ENCODE measurements at places on chromosomes 16 and 17.

DNA sequence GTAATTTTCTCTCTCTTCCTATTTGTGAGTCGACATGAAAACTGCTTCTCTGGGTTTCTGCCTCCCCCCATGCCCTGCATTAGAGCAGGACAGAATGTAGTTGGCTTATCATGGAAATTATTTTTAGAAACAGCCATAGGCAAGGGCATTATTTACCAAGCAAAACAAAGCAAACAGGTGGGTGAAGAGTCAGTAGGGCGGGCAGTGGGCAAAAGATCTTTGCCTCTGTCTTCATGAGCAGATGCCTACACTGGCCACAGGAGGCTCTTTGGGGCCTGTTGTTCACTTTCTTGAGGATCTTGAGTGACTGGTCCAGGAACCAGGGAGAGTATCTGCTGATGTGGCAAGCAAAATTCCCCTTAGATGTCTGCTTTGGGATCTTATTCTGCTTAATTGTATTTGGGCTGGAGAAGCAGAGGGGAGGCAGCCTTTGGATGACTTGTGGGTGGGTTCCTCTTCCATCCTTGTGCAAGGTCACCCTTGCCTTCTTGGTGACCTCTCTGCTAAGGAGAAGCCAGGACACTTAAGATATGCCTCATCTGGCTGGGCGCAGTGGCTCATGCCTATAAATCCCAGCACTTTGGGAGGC lies 42.5 kb upstream of the CLEC19A start:
- no peak for DNase-seq

DNA sequence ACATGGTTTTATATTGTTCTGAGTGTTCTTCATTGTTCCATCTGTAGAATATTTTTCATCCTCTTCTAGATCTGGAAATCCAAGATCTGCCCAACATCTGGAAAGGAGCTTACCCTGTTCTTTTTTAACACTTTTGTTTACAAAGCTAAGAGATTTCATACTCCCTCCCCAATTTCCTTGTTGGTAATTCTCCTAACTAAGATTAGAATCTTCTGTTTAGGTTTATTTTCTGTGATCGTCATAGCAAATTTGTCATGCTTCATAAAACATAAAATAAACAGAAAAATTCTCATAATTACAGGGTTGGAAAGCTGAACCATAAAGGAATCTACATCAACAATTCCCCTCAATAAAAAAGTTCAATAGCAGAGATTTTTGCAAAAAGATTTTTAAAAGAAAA lies 580.3 kb upstream of the CA10 start:
- DNase-seq = no peak

DNA sequence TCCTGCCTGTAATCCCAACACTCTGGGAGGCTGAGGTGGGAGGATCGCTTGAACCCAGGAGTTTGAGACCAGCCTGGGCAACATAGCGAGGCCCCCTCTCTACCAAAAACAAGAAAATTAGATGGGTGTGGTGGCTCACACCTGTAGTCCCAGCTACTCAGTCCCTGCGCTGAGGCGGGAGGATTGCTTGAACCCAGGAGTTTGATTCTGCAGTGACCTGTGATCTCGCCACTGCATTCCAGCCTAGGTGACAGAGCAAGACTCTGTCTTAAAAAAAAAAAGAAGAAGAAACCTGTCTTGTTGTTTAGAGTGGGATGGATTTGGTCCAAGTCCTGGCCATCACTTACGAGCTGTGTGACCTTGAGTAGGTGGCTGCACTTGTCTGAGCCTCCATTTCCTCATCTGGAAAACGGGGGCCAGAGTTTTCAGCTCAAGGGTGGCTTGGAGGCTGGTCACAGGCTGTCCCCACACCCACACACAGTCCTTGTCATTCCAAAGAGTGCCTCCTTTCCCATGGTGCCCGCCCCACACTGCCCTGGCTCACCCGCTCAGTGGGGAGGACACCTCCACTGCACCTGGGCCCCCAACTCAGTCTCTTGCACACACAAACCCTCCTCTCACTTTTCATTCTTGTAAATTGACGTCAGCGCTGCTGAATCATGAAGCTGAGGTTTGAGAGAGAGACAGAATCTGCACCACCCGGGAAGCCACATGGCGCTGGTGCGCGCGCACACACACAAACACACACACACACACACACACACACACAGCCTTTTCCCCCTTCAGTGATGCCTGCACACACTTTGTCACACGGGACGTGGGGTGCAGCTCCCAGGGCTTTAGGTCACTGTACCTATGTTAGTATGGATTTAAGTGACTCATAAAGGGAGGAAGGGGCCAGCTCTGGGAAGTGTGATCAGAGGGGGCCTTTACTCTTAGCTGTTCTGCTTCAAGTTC lies 4.2 kb downstream of the SOCS1 start:
- DNase-seq = no peak

DNA sequence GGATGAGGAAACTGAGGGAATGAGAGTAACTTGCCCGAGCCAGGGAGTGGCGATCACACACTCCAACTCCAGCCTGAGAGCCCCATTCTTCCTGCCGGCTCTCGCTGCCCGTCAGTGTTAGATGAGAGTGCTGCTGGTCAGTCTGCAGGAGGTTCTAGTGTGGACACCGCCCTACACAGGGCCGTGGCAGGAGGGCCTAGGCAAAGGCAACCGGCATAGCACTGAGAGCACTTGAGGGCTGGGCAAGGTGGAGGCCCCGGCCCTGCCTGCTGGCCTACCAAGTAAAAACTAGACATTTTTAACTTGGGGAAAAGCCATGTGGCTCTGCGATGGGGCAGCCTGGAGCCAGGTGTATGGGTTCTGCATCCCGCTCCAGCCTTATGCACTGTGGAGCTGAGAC lies 354.8 kb downstream of the SEC14L1 start:
- no peak for DNase-seq

- DNase-seq = no peak
Measured at GRCh38 chr16:89593841-89594240, 18.3 kb downstream of the CPNE7 start.

DNA sequence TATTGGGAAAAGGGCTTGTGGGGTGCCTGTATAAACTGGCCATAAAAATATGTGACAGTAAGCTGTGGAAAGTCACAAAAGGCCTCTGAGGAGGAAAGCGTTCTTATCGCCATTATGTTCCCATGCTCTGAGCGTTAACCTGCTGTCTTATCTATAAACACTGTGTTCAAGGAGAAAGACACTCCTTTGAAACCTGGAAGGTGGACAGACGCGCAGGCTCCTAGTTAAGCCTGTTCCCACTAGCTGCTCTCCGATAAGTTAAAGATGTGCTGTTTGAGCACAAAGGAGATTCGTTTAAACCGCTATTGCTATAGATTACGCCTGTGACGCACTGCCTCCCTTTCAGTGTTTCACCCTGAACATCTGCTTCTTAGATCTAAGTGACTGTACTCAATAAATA lies 5.2 kb downstream of the ALOX12B start:
- DNase-seq = no peak

DNA sequence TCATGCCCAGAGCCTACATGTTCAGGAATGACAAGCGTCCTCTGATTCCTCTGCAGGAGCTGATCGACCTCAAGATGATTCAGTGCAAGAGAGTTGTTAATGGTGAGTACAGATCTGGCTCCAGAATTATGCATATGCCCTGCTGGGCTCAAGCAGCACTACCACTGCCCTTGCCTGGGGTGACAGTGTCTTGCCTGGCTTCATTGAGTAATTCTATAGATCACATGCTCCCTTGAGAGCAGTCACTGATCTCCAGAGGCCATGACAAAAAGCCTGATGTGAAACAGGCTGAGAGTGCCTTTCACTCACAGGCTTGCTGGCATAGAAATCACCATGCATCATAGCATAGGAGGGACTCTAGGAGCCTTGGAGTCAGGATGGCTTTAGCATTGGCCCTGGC lies 26.4 kb downstream of the DUS2 start:
- no peak for DNase-seq
